ENCODE measurements at places on chromosomes 11 and 22.

GRCh38 chr11:94032066-94032465 is 10.9 kb downstream of the HEPHL1 start:
- no peak for DNase-seq

DNA sequence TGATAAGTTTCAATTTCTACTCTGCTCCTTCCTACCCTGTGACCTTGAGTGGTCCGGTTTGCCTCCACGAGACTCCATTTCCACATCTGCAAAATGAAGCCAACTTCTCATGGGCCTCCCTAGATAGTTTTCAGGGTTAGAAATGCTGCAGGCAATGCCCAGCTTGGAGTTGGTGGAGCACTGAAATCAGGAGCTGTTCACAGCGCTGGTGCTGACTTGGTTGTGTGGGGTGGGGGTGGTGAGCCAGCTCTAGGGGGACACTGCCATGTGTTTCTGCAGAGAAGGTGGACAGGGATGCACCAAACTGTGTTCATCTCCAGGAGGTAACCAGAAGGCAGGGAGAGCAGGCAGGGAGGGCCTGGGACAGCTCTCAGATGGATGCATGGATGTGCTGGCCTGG is 37.0 kb downstream of the SGSM1 start:
- DNase-seq: no peak

DNA sequence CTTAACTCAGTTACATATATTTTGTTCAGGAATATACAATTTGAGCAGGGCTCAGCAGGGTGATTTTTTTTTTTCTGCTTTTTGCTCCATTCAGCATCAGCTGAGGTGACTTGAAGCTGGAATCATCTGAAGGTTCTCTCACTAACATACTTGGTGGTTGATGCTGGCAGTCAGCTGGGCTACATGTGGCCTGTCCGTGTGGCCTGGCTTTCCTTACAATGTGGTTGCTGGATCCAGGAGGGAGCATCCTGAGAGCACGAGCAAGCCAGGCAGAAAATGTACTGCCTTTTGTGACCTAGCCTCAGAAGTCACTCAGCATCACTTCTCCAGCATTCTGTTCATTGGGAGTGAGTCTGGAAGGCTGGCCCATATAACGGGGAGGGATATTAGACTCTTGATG is 151.6 kb upstream of the E2F8 start:
- no peak for DNase-seq

- DNase-seq: no peak
Measured at GRCh38 chr11:116473206-116473769, 299.5 kb downstream of the BUD13 start.

DNA sequence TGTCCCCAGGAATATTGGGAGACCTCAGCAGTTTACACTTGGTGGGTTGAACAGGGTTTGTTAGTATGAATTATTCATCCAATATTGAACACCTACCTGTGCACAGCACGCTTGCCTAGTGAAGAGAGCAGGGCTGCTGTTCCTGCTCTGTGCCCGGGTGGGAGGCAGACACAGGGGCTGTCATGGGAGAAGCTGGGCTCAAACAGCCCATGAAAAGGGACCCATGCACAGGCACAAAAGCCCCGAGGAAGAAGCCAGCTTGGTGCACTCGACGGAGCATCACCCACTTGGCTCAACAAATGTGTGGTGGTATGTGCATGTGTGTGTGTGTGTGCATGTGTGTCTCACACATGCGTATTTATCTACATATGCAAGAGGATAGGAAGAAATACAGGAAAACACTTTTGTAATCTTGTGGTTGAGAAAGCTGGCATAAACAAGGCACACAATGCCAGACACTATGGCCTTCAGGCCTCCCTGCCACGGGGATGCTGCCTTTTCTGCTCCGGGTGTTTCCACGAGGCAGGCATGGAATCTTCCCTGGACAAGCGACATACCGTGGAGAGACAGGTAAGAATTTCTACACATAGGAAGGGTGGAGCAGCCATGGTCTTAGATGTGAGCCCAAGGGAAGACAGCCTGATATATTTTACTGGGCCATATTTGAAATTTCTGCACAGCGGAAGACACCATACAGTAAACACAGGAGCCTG is 5.0 kb upstream of the APOBEC3A start:
- DNase-seq: no peak

DNA sequence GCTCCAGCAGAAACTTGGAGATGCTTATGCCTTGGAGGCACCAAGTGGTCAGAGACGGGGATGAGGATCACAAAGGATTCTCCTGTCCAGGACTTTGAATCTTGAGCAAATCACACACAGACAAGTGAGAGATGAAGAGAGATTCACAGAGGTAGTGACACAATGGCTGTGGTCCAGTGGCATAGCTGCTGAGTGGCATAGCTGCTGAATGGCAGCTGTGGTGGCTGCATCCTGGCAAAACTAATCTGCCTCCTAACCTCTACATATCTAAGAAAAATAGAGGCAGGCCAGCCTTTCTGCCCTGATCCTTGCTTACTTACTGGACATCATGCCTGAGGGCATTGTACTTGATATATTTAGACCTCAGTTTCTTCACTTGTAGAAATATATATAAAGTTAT is 102.6 kb downstream of the CD44 start:
- no peak for DNase-seq

GRCh38 chr11:68099057-68099456 is 22.1 kb downstream of the CHKA start:
- no peak for DNase-seq

GRCh38 chr11:112520354-112520753 is 259.7 kb upstream of the PLET1 start:
- no peak for DNase-seq

- no peak for DNase-seq
Measured at GRCh38 chr11:14362611-14363010, 3.6 kb upstream of the RRAS2 start.

DNA sequence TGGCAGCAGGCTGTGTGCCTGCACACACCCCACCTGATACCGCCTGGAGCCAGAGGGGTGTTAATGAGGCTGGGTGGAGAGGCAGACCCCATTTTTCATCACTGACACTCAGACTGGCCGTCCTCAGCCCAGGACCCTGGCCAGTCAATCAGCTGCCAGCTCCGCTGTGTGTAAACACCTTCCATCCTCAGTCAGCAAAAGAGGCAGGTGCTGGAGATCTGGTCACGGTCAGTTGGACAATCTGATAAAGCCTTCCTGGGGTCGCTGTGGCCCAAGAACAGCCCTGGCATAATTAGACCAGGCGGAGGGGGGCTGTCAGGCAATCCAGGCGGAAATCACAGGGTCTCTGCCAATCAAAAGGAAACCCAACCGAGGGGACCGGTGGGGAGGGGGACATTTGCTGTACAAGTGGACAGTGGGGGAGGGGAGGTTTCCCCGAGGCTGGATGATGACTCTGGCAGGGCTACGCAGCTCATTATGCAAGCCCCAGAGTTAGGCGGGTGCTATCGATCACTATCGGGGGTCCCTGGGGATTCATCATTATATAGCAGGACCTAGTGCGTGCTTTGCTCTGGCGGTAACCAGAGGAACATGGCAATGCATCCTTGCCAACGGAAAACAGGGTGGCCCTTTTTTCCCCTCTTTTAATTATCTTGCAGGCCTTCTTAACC is 72.9 kb downstream of the ABTB2 start:
- no peak for DNase-seq

DNA sequence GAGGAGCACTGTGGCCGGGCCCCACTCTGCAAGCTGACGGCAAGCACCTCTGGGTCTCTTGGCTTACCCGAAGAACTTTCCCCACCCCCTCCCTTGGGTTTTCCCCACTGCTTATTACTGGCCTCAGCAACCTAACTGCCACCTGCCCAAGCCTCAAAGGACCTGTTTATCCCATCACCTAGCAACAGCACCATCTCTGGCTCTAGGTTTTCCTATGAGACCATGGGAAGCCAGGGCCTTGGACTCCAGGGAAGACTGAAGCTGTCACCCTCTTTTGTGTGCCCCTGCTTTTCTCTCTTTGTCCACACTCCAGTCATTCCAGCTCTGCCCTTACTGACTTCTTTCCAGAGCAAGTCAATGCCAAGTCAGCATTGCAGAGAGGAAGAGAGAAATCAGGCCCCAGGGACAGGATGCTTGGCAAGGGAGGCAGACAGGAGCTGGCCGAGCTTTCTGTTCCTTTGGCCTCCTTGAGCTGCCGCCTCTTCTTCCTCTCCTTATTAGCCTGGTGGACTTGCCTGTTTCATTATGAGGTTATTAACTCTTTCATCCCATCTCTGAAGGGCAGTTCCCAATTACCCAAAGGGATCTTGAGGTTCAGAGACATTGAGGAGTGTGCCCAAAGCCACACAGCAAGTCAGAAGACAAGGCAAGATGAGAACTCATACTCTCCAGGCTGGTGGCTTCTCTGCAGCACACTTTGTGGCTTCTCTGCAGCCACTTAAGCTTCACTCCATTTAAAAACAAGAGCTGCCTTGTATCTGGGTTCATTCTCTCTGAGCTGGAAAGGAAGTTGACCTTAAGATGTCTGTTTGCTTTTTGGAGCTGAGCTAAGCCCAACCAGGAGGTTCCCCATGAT is at the start of gene SMIM35:
TSS of gene SMIM35 (minus strand) at position 51 of the 856 bp plus-strand sequence. CDS start 206 bp downstream, outside the sequence.
- no peak for DNase-seq

- DNase-seq: no peak
Measured at GRCh38 chr11:11531131-11531908, 90.5 kb downstream of the GALNT18 start.

GRCh38 chr11:132692891-132693290 is 839.4 kb downstream of the OPCML start:
- DNase-seq: no peak

GRCh38 chr11:59560702-59561473 is 49.5 kb downstream of the OR4D9 start:
- peak; percentile 70 for DNase-seq

GRCh38 chr11:101497291-101497690 is 86.5 kb downstream of the TRPC6 start:
- DNase-seq: no peak

- no peak for DNase-seq
Measured at GRCh38 chr11:100438376-100438775, 248.7 kb upstream of the ARHGAP42 start.

GRCh38 chr11:76314741-76315090 is 66.2 kb downstream of the THAP12 start:
- no peak for DNase-seq

DNA sequence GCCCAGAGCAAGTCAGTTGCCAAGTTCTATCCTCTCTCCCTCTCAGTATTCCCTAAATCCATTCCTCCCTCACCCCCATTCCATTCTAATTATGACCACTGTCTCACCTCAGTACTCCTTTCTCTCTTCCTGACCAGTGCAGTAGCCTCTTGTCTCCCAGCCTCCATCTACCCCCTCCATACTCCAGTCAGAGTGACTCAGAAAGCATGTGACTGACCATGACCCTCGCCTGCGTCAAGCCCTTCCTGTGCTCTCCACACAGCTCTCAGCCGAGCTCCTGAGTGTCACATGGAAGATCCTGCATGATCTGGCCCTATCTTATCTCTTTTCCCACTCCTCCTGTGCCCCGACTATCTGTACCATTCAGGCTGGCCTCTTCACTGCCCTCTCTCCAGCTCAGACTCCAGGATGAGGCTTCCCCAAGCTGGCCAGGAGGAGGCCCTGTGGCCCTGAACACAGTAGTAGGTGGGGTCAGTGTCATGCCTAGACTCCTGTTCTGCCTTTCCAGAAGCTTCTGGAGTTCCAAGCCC is 42.6 kb downstream of the NEU3 start:
- no peak for DNase-seq

DNA sequence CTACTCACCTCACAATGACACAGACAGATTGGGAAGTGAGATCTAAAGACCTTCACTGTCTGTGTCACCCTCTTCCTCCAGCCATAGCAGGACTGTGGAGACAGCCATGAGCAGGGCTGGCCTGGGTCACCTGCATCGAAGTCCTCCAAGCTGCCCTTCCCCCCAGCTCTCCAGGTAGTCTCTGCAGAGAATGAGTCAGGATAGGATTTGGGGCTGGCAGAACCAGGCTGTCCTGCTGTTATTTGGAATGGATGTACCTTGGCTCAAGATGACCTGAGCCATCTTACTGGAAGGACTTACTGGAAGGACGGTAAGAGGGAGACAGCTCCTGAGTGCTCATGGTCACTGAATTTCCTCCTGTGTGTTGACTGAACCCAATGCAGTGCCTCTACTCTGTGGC is 29.2 kb downstream of the GGTLC2 start:
- no peak for DNase-seq

GRCh38 chr22:41976070-41976901 is 7.0 kb downstream of the SEPTIN3 start:
- no peak for DNase-seq

DNA sequence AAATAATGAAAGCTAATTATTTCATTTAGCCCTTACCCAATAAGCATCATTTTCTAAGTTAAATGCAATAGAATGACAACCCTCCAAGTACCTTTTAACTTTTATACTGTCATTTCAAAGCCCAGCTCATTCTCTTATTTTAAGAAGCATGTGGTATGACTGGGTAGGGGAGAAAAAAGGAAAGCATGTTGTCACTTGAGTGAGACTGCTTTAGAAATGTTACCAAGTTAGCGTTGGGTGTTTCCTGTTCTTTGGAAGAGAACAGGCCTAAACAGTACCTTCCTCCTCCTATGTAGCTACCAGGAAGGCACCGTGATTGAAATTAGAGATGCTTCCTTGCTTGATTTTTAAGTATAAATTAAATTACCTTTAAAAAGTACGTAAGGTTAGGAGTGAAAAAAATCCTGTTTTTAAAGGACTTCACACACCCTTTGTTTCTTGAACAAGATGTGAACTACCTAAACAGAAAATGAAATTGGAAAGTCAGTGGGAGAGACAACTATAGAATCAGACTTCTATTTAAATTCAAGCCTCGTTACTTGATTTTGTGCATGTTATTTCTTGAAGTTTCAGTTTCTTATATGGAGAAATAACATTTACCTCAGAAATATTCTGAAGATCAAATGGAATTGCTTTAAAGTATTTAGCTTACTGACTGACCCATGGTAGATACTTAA is 741 bp upstream of the CNTF start:
- DNase-seq: no peak

GRCh38 chr11:119856681-119857485 is 127.9 kb upstream of the NECTIN1 start:
- no peak for DNase-seq

GRCh38 chr11:118998822-118999221 is 884 bp downstream of the CENATAC start:
- DNase-seq: no peak

DNA sequence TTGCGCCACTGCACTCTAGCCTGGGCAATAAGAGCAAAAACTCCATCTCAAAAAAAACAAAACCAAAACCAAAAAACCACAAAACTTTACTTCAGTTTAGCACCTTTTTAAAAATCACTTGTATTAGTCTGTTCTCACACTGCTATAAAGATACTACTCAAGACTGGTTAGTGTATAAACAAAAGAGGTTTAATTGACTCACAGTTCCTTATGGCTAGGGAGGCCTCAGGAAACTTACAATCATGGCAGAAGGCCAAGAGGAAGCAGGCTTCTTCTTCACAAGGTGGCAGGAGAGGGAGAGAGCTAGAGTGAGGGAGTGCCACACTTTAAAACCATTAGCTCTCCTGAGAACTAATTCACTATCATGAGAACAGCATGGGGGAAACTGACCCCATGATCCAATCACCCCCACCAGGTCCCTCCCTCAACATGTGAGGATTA is 261.3 kb downstream of the TMEM135 start:
- no peak for DNase-seq

- DNase-seq: no peak
Measured at GRCh38 chr11:1750481-1750839, at the start of gene IFITM10. TSS of gene IFITM10 (minus strand) at chr11:1750595. CDS start at chr11:1750442, 153 bp downstream.
